ENCODE measurements at places on chromosomes 7 and 10. TPM values are rescaled to one million over a fixed set of nuclear protein-coding genes. Genes with fewer than 3 reads are reported as not detected.

- H3K27ac ChIP-seq = no peak overlapping the region
- H3K4me1 ChIP-seq = no peaks in the 10 kb centered on the region
Measured at GRCh38 chr7:44953156-44953555, 25.7 kb downstream of the MYO1G start.

DNA sequence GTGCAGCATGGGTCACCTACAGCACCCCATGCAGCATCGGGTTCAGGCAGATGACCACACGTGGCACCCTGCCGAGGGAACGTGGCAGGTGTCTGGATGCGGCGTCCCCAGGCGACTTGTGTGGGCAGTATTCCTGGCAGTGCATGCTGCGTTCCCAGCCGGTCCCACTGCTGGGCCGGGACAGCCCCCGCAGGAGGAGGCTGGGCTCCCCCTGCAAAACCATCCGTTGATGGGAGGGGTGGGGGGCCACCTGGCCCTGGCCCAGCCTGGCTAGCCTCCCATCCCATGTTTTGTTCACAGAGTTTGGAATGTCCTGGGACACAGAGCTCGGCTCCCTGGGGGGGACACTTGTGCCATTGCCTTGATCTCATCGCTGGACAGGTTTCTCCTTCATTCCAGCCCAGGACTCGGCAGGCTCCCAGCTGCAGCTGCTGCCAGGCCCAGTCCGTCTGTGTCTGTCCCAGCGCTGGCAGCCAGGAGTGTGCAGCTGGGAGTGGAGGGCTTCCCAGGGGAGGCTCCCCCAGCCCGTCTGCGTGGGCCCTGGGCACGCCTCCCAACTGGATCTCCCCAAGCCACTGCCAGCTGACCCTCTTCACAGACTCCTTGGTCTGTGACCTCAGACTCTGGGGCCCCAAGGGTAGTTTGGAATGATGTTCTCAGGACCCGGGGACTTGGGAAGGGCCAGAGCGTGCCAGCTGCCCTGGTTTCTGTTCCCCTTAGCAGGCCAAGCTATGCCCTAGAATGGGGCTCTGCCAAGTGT, 32.6 kb downstream of the TMEM270 start:
- H3K27me3 ChIP-seq = peaks cover 8% of the 10 kb centered on the region
- DNase-seq = no peak
- H3K27ac ChIP-seq = no peak overlapping the region
- peaks cover 7% of the 10 kb centered on the region for H3K4me1 ChIP-seq
- no peak overlapping the region for H3K4me3 ChIP-seq
- no peaks in the 10 kb centered on the region for H3K36me3 ChIP-seq

- H3K4me3 ChIP-seq = no peak overlapping the region
- DNase-seq = peak; percentile 4
- no peaks in the 10 kb centered on the region for H3K27me3 ChIP-seq
Measured at GRCh38 chr10:129761981-129762956, 201.8 kb downstream of the EBF3 start.

KIAA1217 gene
- total RNA-seq = 0.06 TPM

CFAP69 gene
- not detected for total RNA-seq

Measured in activated naive CD8-positive, alpha-beta T cell treated with anti-CD3 and anti-CD28 coated beads, Interleukin-2, amount 10 ng/mL, durations not matched to agents 7 days and 5 days (primary cell).